Lower lobe of right lung (tissue), 2 donors: ENCODE measurements at places on chromosomes 2 and 18.

DNA sequence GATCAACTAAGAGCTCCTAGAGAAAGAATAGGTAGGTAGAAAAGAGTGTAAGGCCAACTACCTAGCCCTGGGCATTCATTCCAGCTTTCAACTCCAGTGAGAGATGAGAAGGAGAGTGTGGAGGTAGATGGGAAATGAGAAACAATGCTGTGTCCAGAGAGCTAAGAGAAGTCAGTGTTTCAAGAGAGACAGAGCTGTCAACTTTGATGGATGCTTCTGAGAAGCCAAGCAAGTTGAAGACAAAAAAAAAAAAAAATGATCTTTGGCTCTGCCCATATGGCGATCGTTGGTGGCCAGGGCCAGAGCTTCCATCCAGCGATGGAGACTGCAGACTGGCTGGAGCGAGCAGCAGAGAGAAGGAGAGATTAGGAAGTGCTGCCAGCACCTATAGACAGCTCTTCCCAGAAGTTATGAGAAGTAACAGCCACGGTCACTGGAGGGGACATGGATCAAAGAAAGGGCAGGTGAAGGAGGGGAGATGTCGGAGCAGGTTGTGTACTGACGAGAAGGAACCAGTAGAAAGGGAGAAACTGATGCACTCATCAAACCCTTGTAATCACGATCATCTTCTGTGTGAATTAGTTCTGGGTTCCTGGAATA lies 112.4 kb upstream of the PPP1CB start:
- no peak for DNase-seq

DNA sequence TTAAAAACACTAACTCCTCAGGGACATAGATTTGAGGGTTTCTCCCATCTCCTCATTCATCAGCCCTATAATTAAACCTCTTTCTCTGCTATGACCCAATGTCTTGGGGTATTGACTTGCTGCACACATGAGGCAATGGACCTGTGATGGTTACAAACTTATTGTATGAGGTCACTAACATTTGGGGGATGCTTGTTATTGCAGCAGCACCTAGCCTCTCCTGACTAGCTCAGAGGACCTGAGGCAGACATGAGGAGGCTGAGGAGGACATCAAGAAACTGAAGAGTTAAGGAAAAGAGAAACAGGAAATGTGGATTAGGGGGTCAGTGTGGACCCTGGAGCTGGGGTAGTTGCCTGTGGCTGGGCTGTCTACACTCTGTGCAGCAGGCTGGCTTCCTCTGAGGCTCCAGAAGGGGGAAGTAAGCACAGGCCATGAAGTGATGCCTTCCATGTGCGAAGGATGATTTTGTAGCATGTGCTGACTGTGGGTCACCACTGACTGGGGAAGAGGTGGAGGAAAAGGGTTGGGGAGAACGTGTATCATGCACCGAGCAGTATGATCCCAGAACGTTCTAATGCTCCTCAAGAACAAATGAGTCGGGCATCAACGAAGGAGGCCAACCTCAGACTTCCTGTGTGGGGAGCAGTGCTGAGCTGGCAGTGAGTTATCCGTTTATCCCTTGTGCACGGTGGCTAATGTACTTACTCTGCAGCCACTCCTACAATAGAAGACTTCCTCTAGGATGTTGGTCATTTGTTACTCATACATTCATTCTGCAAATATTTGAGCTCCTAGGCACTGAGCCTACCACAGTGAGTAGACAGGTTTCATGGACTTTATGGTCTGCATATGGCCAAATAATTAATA lies 42.1 kb upstream of the RFX8 start:
- DNase-seq: no peak

DNA sequence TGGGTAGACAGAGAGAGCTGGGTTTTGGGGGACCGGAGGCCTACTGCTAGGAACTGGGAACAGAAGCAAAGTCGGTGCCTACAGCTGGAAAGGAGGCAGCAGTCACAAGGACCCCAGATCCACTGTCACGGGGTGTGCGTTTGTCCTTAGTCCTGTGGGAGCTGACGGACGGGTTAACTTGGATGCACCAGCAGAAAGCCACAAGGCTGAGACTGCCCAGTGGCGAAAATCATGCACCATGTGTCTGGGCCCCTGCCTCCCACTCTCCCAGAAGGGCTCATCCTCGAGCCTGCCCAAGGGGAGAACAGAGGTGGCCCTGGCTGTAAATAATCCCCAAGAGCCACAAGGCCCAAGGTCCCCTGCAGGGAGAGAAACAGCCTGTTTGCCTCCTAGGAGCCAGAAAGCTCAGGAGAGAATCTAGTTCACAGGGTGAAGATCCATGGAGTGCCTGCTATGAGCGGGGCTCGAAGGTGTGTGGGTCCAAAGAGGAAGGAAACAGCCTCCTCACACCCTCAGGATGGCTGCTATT lies 11.7 kb upstream of the RALB start:
- no peak for DNase-seq

DNA sequence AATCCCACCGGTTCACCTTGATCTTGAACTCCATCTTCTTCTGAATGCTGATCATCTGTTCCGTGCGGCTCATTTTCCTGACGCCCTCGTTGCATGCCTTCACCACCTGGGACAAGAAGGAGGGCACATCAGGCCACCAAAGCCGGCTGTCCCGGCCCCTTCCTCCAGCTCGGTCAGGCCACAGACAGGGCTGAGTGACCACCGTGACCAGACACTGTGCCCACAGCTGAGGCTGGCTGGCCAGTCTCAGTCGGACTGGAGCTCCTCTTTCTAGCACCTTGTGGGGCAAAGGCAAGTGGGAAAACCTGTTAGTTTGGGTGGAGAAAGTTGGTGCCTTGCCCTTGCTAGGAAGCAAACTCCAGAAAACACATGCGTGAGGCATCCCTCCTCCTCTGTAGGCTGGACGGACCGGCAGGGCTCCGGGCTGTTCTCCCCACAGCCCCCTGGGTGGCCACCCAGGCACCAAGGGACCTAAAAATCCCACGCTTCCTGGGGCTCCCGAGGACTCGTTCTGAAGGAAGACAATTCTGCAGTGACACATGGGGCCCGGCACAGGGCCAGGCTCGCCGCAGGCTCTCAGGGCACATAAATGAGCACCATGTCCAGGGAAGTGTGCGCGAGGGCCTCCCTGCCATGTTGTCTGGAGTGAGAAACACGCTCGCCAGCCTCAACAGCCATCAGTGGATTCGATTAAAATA lies 15.3 kb downstream of the SNORC start:
- peak; percentile 43 for DNase-seq

DNA sequence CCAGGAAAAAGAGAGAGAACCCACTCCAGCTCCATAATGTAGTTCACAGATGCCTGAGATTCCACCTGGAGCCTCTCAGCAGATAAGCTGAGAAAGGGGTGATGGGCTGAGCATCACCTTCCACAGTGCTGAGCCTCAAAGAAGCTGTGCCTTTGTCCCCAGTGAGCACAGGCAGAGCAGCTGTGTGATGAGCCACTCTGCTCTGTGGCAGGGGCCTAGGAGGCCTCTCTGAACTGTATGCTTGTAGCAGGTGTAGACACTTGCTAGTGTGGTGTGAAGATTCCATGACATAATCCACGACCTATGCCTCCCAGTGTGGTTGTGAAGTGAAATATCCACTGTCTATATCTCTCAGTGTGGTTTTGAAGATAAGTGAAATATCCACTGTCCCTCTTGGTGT lies 70.4 kb upstream of the MGAT4A start:
- DNase-seq: no peak
